ENCODE measurements at places on chromosomes 2 and 18. TPM values are rescaled to one million over a fixed set of nuclear protein-coding genes. Genes with fewer than 3 reads are reported as not detected.
A peak's percentile ranks its signal among the peaks of the same experiment; 100 is the strongest.

The CFAP221 gene
- not detected for total RNA-seq

GRCh38 chr2:213290501-213290900 lies 6.2 kb downstream of the SPAG16 start:
- no peak for DNase-seq

DNA sequence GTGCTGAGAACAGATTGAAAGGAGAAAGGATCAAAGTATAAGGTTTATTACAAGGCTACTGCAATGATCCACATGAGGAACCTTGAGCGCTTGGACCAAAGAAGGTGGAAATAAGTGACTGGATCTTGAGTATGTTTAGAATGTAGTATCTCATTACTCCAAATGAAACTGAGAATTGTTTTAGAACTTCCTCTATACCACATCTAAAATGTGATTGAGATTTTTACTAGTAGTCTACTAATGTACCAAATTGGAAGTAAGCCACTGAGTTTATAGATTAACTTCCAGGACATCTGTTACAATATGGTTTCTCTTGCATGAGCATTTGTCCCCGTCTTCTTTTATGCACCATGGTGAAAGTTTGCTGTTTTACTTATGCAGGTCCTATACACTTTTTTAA lies 300.5 kb downstream of the SUCLG1 start:
- DNase-seq: no peak

DNA sequence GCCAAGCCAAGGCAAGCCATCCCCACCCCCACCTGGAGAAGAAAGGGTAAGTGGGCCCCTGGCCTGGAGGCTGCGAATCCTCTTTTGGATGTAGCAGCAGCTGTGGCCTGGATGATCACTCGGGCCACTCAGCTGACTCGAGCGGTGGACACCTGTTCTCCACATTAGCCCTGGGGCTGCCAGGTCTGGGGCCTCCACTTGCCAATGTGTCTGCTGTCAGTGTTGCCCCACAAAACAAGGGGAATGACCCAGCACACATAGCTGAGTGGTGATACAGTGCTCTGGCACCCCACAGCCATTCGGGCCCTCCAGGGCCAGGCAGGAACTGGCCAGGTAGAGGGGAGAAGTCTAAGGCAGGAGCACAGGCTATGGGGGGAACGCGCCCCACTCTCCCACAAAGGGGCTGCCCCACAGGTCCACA lies 2.6 kb downstream of the STK25 start:
- no peak for DNase-seq

DNA sequence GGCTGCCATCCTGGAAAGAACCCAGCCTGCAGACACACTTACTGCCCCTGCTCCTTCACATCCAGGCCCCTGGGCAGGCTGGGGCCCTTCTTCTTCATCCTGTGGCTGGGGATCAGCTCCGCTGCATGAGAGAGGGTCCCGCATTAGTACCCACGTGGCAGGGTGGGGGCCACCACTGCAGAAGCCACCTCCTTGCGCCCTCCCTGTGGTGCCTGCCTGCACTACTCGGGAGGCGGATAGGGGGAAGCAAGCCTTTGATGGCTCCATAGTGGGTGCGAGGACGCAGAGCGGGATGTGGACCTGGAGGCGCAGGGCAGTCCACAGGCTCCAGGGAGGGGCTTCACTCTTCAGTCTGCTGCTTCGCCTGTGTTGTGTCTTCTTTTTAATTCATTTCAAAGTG lies 46.7 kb downstream of the GPC1 start:
- no peak for DNase-seq

The ZNF407 gene
- 16.3 TPM for total RNA-seq

- peak; percentile 42 for DNase-seq
Measured at GRCh38 chr2:1802046-1802445, 57.7 kb upstream of the PXDN start.

The AMER3 gene
- total RNA-seq: 0.33 TPM

- DNase-seq: no peak
Measured at GRCh38 chr2:133553251-133553650, 15.0 kb downstream of the NCKAP5 start.

The SERPINB12 gene
- not detected for total RNA-seq

The IL18R1 gene
- 5.2 TPM for total RNA-seq

DNA sequence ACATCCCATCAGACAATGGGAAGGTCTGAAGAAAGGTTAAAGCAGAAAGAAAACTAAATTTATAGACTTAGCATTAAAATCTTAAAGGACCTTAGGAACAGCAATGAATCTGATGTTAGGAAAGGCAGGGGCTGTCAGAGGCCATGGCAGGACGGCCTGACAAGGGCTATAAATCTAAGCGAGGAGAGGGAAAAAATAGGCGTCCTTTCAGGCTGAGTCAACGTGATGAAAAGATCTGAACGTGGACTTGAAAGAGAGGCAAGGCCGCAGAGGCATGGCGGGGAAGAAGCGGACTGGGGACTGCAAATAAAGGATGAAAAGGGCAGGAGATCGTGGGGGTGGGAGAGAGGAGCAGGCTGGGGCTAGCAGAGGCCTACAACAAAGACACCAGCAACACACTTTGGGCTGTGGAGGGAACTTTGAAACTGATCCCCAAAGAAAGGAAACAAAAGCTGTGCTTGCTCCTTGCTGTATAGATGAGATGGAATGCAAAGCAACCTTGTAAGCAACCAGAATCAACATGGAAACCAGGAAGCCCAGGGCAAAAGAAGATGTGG lies 145.6 kb downstream of the NRP2 start:
- DNase-seq: no peak

The MALL gene
- total RNA-seq: 5.8 TPM

DNA sequence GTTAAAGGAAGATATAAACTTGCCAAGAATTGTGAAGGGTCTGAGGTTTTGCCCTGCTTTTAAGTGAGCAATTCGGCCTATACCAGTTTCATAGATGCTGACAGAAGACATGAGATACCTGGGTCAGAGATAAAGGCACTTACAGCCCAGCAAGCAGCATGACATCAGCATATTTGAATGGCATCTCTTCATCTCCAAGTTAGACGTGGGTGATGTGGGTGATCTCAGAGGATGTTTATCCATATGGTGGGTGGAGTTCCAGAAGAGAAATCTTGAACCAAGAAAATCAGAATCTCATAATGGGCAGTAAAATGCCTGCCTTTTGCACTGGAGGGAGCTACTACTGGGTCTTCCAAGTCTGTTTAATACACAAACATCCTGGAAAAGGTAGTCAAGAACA lies 44.7 kb downstream of the GYPC start:
- DNase-seq: no peak

GRCh38 chr18:12291161-12291560 lies 16.9 kb upstream of the TUBB6 start:
- peak; percentile 27 for DNase-seq

The C2orf68 gene
- 12.8 TPM for total RNA-seq

DNA sequence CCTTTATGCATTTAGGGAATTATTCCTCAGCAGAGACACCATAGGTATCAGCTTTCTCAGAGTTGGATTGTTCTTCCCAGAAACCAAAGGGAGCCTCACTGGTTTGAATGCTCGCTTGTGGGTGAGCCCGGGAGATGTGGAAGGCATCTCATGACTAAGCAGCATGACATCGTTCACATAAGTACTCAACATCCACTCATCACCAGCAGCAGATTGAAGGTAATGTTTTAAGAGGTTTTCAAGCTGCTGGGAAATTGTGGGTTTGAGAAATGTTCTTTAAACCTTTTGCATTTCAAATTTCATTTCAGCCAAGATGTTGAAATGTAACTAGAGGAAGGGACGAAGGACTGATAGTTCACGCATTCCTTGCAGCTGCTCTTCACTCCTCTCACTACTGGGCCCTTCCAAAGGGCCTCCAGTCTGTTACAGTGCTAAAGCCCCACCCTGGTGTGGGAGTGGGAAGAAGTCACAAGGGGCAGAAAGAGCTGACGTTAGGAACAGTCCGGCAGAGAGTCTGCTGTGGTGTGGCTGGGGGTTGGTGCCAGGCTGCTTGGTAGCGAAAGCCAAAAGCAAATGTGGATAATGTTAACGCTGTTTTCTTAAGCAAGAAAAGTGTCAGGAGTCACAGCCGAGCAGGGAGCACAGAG lies 324.5 kb upstream of the EPHA4 start:
- DNase-seq: no peak

DNA sequence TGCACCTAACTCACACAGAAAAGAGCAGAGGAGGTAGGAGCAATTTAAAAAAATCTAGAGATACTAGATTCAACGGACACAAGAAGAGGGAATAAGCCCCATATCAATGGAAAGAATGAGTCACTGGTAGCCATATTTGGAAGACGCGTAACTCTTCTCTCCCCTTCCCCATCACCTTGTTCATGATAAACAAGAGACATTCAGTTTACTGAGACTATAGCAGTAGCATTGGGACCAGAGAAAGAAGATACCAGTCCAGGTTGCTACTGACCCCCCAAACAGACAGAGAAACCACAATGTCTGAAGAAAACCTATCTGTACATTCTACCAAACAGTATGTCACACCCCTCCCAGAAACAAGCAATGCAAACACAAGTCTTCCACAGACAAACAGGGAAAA lies 81.1 kb downstream of the SLC66A3 start:
- no peak for DNase-seq

GRCh38 chr2:227474410-227474809 lies 2.5 kb downstream of the AGFG1 start:
- DNase-seq: no peak

DNA sequence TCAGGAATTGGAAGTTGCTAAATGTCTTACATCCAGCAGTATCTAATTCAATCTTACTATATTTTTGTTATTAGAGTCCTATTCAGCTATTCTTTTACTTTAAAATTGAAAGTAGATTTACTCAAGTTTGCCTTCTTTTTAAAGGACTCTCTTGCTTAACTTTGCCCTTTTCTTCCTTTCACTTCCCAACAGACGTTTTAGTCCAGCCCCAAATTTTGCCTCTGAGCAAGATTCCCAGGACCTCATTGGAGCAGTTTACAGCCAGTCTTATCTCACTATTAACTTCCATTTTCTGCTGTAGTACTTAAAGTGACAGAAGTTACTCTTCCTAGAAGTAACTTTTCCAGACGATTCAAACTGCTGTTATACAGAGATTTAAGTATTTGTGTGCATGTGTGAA lies 1.7 kb upstream of the PRKD3 start:
- peak; percentile 75 for DNase-seq

- DNase-seq: no peak
Measured at GRCh38 chr18:36610661-36611060, 218.1 kb downstream of the TPGS2 start.

The B3GNT2 gene
- total RNA-seq: 25.8 TPM

The ADD2 gene
- 5.8 TPM for total RNA-seq

The ZNF512 gene
- total RNA-seq: 43.5 TPM

DNA sequence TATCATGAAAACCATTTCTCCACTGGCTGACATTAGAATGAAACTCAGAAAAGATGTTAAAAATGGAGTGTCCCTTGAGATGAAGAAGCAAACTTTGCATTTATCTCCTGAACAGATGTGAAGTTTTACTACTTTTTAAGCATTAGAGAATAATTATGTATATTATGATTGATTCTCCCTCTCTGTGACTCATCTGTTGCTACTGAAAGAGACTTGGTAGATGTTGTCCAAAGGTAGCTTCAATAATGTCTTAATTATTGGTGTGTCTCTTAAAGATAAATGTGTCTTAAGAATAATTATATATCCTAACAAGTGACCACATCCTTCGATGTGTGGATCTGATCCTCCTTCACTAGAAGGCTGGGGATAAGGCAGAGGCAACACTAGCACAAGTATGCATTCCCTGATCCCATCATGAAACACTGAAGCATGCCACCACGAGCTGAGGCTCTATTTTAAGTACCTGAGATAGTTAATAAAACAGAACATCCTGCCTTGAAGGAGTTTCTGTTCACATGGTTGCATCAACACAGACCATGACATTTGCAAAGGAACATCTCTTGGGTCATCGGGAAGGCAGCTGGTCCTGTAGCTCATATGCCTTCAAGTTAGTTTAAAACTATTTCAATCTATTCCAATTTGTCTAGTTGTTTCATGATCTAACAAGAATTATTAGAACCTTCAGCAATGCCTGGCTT lies 15.5 kb downstream of the RND3 start:
- DNase-seq: no peak

DNA sequence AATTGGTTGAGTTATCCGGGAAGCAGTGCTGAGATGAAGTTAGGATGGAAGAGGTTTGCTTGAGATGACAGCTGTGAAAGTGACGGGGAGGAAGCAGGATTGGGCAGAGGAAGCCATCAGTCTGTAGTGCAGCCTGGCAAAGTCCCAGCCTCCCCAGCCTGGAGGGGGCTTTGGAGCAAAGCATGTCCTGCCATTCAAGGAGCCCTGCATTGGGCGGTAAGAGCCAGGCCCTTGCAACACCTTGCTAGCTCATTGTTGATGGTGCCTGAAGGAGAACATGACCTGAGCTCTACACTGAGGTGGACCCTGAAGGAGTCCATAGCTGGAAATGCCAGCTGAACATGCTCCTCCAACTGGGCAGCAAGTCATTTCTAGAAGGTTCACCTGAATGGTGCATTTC lies 228.9 kb downstream of the ACKR3 start:
- no peak for DNase-seq

The POTEE gene
- total RNA-seq: not detected

- DNase-seq: no peak
Measured at GRCh38 chr2:224147174-224147573, 108.1 kb upstream of the SERPINE2 start.

- no peak for DNase-seq
Measured at GRCh38 chr2:98569197-98569793, 39.0 kb downstream of the COA5 start.

The L3MBTL4 gene
- 3.4 TPM for total RNA-seq
